Fibroblast of villous mesenchyme (primary cell): ENCODE measurements at places on chromosomes 12 and 14. TPM values are rescaled to one million over a fixed set of nuclear protein-coding genes. Genes with fewer than 3 reads are reported as not detected.

DNA sequence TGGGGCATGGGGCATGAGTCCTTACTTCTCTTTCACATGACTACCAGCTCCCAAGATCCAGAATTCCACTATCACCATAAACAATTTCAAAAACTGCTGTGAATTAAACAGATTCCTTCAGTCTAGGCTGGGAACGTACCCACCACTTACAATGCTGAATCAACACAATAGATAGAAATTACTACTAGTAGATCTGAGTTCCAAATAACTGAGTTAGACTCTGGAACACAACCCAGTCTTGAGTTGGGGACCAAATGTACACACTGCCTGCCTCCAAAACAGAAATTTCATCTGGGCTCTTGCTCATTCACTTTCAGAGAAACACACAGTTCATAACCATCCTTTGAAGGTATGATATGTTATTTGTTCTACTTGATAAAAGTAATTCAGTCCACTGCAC, 8.9 kb downstream of the CORO1C start:
- no peak for DNase-seq

DNA sequence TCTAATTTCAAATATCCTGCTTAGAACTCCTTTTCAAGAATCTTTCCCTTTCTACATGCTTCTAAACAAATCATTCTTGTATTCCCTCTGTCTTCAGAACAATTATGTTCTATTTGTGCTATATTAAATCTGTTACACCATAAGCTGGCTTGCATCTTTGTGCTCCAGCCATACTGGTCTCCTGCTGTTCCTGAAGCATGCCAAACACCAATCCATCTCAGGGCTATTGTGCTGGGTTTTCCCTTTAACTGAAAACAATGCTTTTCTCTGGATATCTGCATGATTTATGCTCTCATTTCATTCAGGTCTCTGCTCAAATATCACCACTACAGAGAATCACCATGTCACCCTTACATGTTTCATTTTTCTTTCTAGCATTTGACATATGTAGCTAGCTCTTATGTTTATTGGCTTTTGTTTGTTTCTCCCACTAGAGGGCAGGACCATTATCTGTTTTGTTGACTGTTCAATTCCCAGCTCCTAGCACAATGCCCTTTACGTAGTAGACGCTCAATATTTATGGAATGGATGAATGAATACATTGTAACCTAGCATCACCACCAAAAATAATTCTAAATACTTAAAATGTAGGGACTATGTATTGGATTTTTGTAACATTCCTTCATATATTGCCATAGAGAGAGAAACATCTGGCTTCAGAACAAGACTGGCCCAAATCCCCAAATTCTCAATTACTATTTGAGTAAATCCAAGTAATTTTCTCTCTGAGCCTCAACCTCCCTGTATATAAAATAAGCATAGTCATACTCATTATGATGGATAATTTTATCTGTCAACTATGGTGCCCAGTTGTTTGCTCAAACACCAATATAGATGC, 302.0 kb upstream of the SYT1 start:
- DNase-seq = peak; percentile 21

- no peak for DNase-seq
These were observed 111.5 kb downstream of the PAX9 start for GRCh38 chr14:36773136-36773540.

- DNase-seq = peak; percentile 89
These were observed 88.1 kb upstream of the MANSC4 start for GRCh38 chr12:27868139-27868538.

DNA sequence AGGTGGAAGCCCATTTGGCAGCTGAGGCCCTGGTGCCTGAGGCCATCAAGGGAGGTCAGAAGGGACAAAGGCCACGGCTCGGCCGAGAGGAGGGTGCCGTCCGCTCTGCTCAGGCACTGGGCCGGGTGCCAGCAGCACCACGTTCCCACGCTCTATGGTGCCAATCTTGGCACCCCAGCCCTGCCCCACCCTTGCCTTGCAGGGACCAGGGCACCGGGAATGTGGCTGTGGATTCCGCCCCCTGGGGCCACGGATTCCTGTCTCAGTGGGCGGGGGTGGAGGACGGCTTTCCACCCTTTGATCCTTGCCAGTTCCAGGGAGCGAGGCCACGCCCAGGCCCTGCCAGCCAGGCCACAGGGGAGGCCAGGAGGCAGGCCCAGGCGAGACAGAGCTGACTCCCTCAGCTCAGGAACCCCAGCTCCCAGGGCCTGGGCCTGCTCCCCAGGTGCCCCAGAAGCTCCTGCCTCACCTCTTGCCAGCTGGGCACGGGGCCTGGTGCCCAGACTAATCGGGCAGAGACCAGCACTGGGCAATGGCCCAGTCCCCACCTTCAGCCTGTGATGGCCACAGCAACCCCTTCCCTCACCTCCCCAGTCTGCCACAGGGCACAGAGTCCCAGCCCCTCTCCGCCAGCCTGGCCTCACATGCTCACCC, 26.4 kb upstream of the GPR132 start:
- no peak for DNase-seq

GRCh38 chr14:97178781-97179180, 381.6 kb downstream of the VRK1 start:
- DNase-seq = no peak

GRCh38 chr12:8012651-8013309, 19.7 kb upstream of the FOXJ2 start:
- DNase-seq = no peak

GRCh38 chr14:65193916-65194590, 91.7 kb upstream of the MAX start:
- DNase-seq = no peak

- no peak for DNase-seq
These were observed 129.0 kb downstream of the ASCL1 start for GRCh38 chr12:103086471-103086870.

- peak; percentile 61 for DNase-seq
These were observed 34.5 kb upstream of the RIC8B start for GRCh38 chr12:106739815-106740530.

- peak; percentile 78 for DNase-seq
These were observed 122.7 kb downstream of the KICS2 start for GRCh38 chr12:64099397-64099796.

GRCh38 chr14:32932914-32933628, 5.6 kb upstream of the NPAS3 start:
- no peak for DNase-seq

DNA sequence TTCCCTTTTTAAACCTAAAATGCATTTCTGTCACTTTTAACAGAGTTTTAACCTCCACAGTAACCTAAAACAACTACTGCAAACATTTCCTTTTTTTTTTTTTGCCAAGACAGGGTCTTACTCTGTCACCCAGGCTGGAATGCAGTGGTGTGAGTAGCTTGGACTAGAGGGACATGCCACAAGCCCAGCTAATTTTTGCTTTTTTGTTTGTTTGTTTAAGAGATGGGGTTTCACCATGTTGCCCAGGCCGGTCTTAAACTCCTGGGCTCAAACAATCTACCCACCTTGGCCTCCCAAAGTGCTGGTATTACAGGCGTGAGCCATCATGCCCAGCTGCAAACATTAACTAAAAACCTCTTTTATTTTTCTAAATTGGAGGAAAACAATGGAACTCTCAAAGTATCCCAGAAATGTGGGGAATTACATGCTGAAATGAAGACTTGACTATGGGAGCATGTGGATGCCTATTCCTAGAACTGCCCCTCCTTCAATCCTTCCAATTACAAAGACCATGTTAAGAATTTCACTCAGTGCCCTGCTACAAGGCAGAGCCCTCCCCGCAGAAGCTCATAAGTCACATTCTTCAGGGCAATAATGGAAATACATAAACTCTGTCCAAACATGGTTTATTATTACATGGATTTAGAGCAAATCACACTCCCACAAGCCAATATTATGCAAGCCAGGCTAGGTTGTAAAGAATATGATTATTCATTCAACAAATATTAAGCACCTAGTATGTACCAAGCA, 66.9 kb downstream of the C12orf56 start:
- peak; percentile 14 for DNase-seq

- peak; percentile 29 for DNase-seq
These were observed 443 bp downstream of the MAGOHB start for GRCh38 chr12:10612984-10613348.

GRCh38 chr12:112559784-112560183, 141.0 kb downstream of the PTPN11 start:
- DNase-seq = peak; percentile 16

- DNase-seq = no peak
These were observed 9.5 kb downstream of the VASH1 start for GRCh38 chr14:76770521-76771436.

- no peak for DNase-seq
These were observed 32.6 kb downstream of the CPSF2 start for GRCh38 chr14:92154283-92154942.

- DNase-seq = no peak
These were observed 7.1 kb upstream of the NT5DC3 start for GRCh38 chr12:103848143-103848542.

DNA sequence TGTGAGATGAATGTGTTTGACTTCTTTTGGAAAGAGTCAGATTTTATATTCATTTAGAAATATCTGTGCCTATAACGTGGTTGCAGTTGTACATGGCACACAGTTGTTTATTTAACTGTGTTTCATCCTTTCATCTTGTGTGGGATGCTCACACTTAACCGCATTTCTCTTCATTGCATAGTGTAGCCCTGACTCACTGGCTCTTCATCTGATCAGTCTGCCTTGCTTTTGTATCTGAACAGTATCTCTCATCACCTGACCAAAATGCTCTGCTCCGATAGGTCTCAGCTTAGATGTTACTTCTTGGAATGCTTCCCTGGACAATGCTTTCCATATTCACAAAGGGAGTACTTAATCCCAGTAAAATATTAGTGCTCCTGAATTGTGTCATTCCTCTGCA, 83.4 kb downstream of the PDE3A start:
- peak; percentile 65 for DNase-seq

DNA sequence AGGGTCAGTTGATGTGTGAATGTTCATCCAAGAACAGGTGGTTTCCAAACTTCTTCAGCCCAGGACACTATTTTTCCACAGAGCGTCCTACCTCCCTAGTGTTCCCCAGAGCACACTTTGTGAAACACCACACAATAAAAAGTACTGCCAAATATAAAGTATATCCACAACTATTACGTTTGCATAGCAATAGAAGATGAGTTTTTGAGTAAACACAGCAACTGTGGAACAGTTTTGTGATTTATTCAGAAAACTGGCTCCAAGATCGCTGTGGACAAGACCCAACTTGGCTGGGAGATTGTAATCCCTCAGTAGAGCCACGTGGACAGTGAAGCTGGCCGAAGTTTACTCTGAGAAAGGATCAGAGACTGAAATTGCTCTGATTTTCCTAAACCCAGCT, 14.5 kb upstream of the MAP1LC3B2 start:
- DNase-seq = no peak

DNA sequence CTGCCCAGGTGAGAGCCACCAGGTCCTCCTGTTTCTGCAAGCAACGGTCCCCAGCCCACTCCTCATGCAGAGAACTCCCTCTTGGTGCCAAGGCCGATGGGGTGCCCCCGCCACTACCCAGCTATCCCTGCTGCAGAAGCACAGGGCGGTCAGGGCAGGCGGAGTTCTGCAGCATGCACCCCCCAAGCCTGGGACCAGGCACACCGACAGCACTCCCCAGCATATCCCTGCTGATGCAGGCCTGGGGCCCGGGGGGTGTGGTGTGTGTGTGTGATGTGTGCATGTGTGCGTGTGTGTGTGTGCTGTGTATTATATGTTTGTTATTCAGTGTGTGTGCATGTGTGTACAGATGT, 27.7 kb upstream of the FZD10 start:
- DNase-seq = no peak

- no peak for DNase-seq
These were observed 10.1 kb downstream of the HNRNPC start for GRCh38 chr14:21258889-21259787.

DNA sequence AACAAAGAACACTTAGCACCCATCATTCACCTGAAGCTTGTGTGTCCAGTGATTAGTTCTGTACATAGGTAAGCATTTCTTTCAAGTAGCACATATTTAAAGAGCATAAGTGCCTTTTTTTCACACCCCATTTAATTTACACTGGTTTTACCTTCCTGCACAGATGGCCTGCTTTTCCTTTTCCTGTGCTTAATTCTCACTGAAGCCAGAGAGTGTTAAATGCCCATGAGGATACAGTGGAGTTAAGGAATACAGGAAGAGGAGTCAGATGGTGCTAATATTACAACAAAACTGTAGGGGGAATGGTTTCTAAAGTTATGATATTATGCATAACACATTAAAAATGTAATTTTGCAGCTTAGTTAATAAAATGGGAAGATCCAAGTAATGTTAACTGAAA, 31.0 kb upstream of the SLC38A1 start:
- DNase-seq = no peak

DNA sequence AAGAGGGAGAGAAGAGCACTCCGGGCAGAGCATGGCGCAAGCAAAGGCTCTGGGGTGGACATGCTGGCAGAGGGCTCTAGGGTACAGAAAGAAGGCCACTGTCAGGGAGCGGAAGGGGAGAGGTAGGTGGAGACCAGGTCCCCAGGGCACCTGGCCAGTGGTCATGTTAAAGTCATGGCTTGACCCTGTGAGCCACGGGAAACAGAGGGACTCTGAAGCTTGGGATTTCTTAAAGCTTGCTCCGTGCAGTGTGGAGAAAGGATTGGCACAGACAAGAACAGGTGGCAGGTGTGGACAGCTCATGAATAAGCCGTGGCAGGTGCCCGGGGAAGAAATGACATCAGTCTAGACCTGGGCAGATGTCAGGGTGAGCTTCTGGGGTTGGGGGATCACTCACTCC, 413.8 kb downstream of the BCL11B start:
- no peak for DNase-seq

DNA sequence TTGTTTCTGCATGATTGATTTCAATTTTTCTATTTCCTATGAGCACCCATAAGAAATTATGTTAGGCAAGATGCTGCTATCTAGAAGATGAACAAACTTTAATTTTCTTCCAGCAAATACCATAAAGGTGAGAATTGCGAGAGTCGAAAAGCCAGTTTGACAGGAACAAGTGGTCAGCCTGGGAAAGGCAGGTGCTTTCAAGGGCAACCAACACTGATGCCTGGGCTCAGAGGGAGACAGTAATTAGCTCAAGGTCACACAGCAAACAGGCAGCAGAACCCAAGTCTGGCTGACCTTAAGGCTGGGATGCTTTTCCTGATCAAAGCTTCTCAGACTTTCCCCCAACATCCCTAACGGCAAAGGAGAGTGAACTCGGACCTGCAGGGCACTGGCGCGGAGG, 6.8 kb upstream of the OTUB2 start:
- DNase-seq = no peak

ZDHHC22 gene
- total RNA-seq = not detected in 2 replicates

FAM181A gene
- total RNA-seq = not detected in 2 replicates

AKAP5 gene
- total RNA-seq = 1.9 and 3.0 TPM in 2 replicates

CLEC4A gene
- under 0.01 and 0.32 TPM in 2 replicates for total RNA-seq

ACOT6 gene
- under 0.01 TPM in 1 of 2 replicates, not detected in the other for total RNA-seq

HOXC13 gene
- total RNA-seq = 0.32 TPM in 1 of 2 replicates, not detected in the other

NPAS3 gene
- total RNA-seq = 0.86 and 0.97 TPM in 2 replicates

HCAR2 gene
- total RNA-seq = under 0.01 TPM in 1 of 2 replicates, not detected in the other

ITPR2 gene
- 56.0 and 77.7 TPM in 2 replicates for total RNA-seq

ZCCHC8 gene
- total RNA-seq = 18.0 and 22.5 TPM in 2 replicates

RIMKLB gene
- total RNA-seq = 15.1 TPM in 2 replicates

C12orf50 gene
- total RNA-seq = under 0.01 TPM in 1 of 2 replicates, not detected in the other

ADCY4 gene
- total RNA-seq = 4.2 and 18.1 TPM in 2 replicates

TDRD9 gene
- total RNA-seq = 0.32 and 0.86 TPM in 2 replicates

TMEM132D gene
- total RNA-seq = not detected in 2 replicates

ANKS1B gene
- 0.64 and 0.86 TPM in 2 replicates for total RNA-seq
